ENCODE measurements at places on chromosomes 13 and 19. TPM values are rescaled to one million over a fixed set of nuclear protein-coding genes. Genes with fewer than 3 reads are reported as not detected.

GRCh38 chr13:77863144-77863543 lies 55.5 kb downstream of the EDNRB start:
- H3K27me3 ChIP-seq = peaks cover 7% of the 10 kb centered on the region
- DNase-seq = no peak
- H3K27ac ChIP-seq = no peak overlapping the region

Gene VN1R2
- total RNA-seq = not detected

- no peak within 1 kb of the TSS for H3K4me3 ChIP-seq
- peaks cover 22% of the 10 kb centered on the region for H3K27me3 ChIP-seq
- H3K36me3 ChIP-seq = no peaks in the 10 kb centered on the region
- no peak within 1 kb of the TSS for H3K27ac ChIP-seq
- no peak for DNase-seq
Observed at GRCh38 chr19:39737891-39738290, at the start of gene CLC. TSS of gene CLC (minus strand) at chr19:39738029. CDS start at chr19:39737952, 77 bp downstream.

GRCh38 chr13:113273851-113274590 lies 23.0 kb upstream of the LAMP1 start:
- peaks cover 3% of the 10 kb centered on the region for H3K4me1 ChIP-seq
- no peak overlapping the region for H3K27ac ChIP-seq
- DNase-seq = no peak
- H3K27me3 ChIP-seq = peaks cover under 1% of the 10 kb centered on the region

GRCh38 chr19:12617646-12618045 lies 6.9 kb downstream of the ZNF791 start:
- no peak overlapping the region for H3K4me3 ChIP-seq
- H3K36me3 ChIP-seq = peaks cover 32% of the 10 kb centered on the region
- peaks cover 30% of the 10 kb centered on the region for H3K4me1 ChIP-seq

DNA sequence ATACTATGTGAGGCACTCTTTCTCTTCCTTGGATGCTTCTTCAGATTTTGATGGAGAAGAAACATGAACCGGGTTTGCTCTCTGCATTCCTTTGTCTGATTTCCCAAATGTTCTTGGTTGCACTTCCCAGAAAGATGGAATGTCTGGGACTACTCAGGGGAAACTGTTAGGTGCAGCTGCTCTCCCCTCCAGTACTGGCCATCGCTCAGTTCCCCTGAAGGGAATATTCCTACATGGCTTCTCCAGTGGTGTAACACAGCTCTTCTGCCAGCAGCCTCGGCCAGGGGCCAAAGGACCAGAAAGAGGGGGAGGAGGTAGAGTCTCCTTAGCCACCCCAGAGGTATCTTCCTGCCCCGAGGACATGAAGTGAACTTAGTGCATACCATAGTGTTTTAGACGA lies 33.5 kb upstream of the SPRY2 start:
- H3K27me3 ChIP-seq = no peaks in the 10 kb centered on the region
- H3K4me1 ChIP-seq = no peaks in the 10 kb centered on the region
- no peak overlapping the region for H3K4me3 ChIP-seq
- H3K36me3 ChIP-seq = no peaks in the 10 kb centered on the region

- DNase-seq = no peak
- H3K27ac ChIP-seq = no peak overlapping the region
- H3K4me1 ChIP-seq = no peaks in the 10 kb centered on the region
- H3K4me3 ChIP-seq = no peak overlapping the region
- no peaks in the 10 kb centered on the region for H3K36me3 ChIP-seq
Observed at GRCh38 chr13:28885181-28885580, 65.0 kb downstream of the MTUS2 start.

Gene NLRP5
- total RNA-seq = not detected

DNA sequence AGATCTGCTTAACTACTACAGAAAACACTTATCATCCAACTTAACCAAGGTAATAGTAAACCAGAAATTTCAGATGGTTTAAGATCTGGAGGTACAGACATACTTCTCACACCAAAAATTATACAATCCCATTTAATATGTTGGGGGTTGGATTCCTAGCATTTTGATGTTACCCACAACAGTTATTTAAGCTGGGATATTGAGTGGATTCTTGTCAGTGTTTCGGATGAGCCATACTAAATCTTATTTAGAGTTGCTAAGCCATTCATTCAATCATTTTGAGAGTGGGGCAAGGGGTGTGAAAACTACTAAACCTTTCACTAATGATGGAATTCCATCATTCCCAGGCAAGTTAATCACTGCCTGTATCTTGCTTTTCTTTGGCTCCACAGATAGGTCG lies 40.6 kb downstream of the KATNAL1 start:
- H3K4me1 ChIP-seq = no peaks in the 10 kb centered on the region
- DNase-seq = no peak
- H3K4me3 ChIP-seq = no peak overlapping the region
- H3K27ac ChIP-seq = no peak overlapping the region
- no peaks in the 10 kb centered on the region for H3K27me3 ChIP-seq

DNA sequence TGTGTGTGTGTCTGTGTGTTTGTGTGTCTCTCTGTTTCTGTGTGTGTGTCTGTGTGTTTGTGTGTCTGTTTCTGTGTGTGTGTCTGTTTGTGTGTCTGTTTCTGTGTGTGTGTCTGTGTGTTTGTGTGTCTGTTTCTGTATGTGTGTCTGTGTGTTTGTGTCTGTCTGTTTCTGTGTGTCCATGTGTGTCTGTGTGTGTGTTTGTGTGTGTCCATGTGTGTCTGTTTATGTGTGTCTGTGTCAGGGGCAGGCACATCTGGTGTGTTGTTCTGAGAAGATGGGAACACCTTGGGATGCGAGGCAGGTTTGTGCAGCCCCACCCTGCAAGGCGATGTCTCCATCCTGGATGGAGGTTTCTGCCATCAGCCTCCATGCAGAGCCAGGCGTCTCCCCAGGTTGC lies 275.8 kb upstream of the SOX1 start:
- no peak overlapping the region for H3K4me3 ChIP-seq
- H3K27me3 ChIP-seq = no peaks in the 10 kb centered on the region
- no peaks in the 10 kb centered on the region for H3K4me1 ChIP-seq
- H3K27ac ChIP-seq = no peak overlapping the region

- H3K27me3 ChIP-seq = peaks cover 8% of the 10 kb centered on the region
- H3K4me1 ChIP-seq = peaks cover 17% of the 10 kb centered on the region
- DNase-seq = peak; percentile 94
- H3K36me3 ChIP-seq = peaks cover 14% of the 10 kb centered on the region
Observed at GRCh38 chr19:54464630-54465425, 1.2 kb upstream of the LENG9 start.

DNA sequence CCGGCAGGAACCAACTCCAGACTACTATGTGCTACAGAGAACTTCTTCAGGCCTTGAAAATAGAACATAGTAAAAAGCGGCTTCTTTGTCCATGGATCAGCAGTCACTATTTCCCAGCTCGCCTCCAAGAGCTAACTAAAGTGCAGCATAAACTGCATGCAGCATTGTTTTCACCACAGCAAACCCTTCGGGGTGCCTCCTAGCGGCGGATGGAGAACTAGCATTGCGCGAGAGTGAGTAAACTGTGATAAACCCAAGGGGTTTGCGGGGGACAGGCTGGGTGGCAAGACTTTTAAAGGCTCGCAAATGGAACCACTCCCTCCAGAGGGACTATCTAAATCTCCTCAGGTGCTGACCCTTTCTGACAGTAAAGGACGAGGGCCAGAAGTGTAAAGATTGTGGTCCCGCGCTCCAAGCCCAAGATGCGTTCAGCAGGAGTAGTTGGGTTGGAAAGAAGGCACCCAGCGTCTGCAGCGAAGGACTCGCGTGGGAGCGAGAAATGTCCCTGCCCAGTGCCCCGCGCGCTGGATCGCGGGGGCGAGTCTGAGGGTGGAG lies 21.5 kb upstream of the SGCG start:
- no peaks in the 10 kb centered on the region for H3K4me1 ChIP-seq
- H3K4me3 ChIP-seq = no peak overlapping the region
- H3K36me3 ChIP-seq = no peaks in the 10 kb centered on the region
- peaks cover 29% of the 10 kb centered on the region for H3K27me3 ChIP-seq

DNA sequence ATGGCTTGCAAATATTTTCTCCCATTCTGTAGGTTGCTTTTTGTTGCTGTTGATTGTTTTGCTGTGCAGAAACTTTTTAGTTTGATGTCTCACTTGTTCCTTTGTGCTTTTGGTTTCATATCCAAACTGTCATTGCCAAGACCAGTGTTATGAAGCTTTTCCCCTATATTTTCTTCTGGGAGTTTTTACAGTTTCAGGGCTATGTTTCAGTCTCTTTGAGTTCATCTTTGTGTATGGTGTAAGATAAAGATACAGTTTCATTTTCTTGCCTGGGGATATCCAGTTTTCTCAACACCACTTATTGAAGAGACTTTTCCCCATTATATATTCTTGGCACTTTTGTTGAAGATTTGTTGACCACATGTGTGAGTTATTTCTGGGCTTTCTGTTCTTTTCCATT lies 139.9 kb downstream of the MRPL57 start:
- no peak for DNase-seq
- peaks cover 7% of the 10 kb centered on the region for H3K4me1 ChIP-seq
- no peaks in the 10 kb centered on the region for H3K27me3 ChIP-seq
- no peaks in the 10 kb centered on the region for H3K36me3 ChIP-seq

DNA sequence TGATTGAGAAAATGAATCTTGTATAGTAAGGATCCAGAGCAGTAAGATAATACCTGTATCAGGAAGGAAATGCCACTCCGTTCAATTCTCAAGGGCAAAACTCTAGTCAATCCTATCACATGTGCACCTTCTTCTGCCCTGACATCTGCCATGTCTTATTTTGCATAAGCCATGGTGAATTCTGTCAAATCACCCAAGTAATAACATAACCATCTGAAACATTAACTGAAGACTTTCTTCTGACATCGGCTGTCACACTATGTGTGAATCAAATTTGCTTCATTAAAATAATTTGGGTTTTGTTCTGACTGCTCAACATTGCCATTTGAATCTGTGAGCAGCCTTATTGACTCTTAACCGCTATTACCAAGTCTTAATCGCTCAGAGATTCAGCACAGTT lies 91.2 kb downstream of the PCDH9 start:
- no peak overlapping the region for H3K27ac ChIP-seq
- no peak overlapping the region for H3K4me3 ChIP-seq
- no peak for DNase-seq
- H3K4me1 ChIP-seq = no peaks in the 10 kb centered on the region

GRCh38 chr13:46831588-46832194 lies 34.7 kb upstream of the ESD start:
- peak; percentile 55 for DNase-seq
- no peak overlapping the region for H3K4me3 ChIP-seq
- H3K4me1 ChIP-seq = no peaks in the 10 kb centered on the region
- peaks cover 1% of the 10 kb centered on the region for H3K27me3 ChIP-seq
- no peaks in the 10 kb centered on the region for H3K36me3 ChIP-seq

Gene RGL3
- not detected for total RNA-seq

DNA sequence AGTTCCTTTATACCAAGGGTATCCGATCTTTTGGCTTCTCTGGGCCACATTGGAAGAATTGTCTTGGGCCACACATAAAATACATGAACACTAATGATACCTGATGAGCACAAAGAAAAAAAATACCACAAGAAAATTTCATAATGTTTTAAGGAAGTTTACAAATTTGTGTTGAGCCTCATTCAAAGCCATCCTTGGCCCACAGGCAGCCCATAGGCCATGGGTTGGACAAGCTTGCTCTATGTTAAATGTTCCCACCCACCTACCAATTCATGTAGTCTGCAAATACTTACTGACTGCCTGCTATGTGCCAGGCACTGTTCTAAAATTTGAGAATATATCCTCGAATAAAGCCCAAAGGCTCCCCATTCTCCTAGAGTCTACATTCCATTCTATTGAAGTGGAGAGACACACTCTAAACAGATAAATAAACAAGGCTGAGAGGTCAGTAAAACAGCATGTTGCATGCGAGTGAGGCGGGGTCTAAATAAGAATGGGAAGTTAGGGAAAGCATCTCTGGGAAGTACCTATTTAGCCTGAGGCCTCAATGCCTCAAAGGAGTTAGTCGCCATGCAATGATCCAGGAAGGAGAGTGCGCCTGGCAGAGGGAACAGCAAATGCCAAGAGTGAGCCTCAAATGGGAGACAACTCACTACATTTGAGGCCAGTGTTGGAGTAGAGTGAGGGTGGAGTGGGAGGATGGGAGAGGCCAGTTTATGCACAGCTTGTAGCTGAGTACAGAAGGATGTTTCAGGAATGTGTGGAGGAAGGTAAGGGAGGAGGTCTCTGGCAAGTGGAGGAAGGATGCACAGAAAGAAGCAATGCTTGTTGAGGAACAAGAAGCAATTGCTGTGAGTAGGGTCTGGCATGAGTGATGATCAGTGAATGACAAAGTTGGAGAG lies 52.5 kb upstream of the CLDN10 start:
- H3K27me3 ChIP-seq = peaks cover 5% of the 10 kb centered on the region
- DNase-seq = no peak
- no peak overlapping the region for H3K4me3 ChIP-seq
- H3K36me3 ChIP-seq = no peaks in the 10 kb centered on the region
- no peak overlapping the region for H3K27ac ChIP-seq

GRCh38 chr19:55068950-55069864 lies 6.3 kb upstream of the RDH13 start:
- no peak overlapping the region for H3K4me3 ChIP-seq
- DNase-seq = no peak
- no peak overlapping the region for H3K27ac ChIP-seq
- no peaks in the 10 kb centered on the region for H3K36me3 ChIP-seq
- H3K4me1 ChIP-seq = peaks cover 7% of the 10 kb centered on the region
- H3K27me3 ChIP-seq = peaks cover 48% of the 10 kb centered on the region

GRCh38 chr19:5445561-5446055 lies 9.6 kb upstream of the ZNRF4 start:
- DNase-seq = no peak
- peaks cover 4% of the 10 kb centered on the region for H3K4me1 ChIP-seq
- H3K36me3 ChIP-seq = no peaks in the 10 kb centered on the region
- H3K27ac ChIP-seq = no peak overlapping the region

- no peak for DNase-seq
- H3K4me1 ChIP-seq = peaks cover 41% of the 10 kb centered on the region
- H3K27ac ChIP-seq = peak overlapping the region; percentile 88
- H3K27me3 ChIP-seq = no peaks in the 10 kb centered on the region
- peaks cover 6% of the 10 kb centered on the region for H3K36me3 ChIP-seq
- H3K4me3 ChIP-seq = peak overlapping the region; percentile 35
Observed at GRCh38 chr19:49470615-49470978, 3.4 kb upstream of the FLT3LG start.

GRCh38 chr19:33259539-33259938 lies 33.9 kb upstream of the SLC7A10 start:
- no peak overlapping the region for H3K4me3 ChIP-seq
- no peak overlapping the region for H3K27ac ChIP-seq
- peaks cover 14% of the 10 kb centered on the region for H3K4me1 ChIP-seq
- H3K27me3 ChIP-seq = peaks cover 17% of the 10 kb centered on the region
- no peaks in the 10 kb centered on the region for H3K36me3 ChIP-seq
- DNase-seq = no peak
